ENCODE measurements at places on chromosomes 16 and 17.

DNA sequence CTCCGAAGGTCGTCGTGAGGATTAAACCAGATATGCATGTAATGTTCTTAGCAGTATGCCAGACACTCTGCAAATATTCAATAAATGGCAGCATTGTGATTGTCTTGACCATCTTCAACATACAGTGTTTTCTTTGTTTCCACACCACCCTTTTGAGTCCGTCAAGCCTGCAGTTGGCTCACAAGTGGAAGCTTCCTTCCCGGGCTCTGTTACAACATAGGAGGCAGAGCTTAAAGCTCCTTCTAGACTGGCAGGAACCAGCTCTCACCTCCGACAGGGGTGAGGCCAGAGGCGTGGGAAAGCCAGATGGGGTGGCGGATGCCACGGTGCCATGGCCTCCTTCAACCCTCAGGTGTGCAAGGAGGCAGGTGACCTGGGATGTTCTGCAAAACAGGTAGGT, 138.3 kb downstream of the FOXL1 start:
- DNase-seq: no peak

- DNase-seq: peak; percentile 85
Observed at GRCh38 chr16:66954097-66954659, 6.9 kb upstream of the CES3 start.

GRCh38 chr17:38476549-38476948, 48.3 kb downstream of the ARHGAP23 start:
- DNase-seq: no peak

GRCh38 chr17:75565066-75565465, 22.5 kb upstream of the MYO15B start:
- no peak for DNase-seq

- DNase-seq: no peak
Observed at GRCh38 chr16:17925761-17926160, 410.8 kb downstream of the NPIPA8 start.
